ENCODE measurements at places on chromosomes 7 and 10. TPM values are rescaled to one million over a fixed set of nuclear protein-coding genes. Genes with fewer than 3 reads are reported as not detected.

SLC26A5 gene
- not detected for total RNA-seq

EPO gene
- total RNA-seq, result 0.27 TPM

CALCR gene
- total RNA-seq, result not detected

HABP2 gene
- not detected for total RNA-seq

PLEKHS1 gene
- not detected for total RNA-seq

TMEM229A gene
- 0.59 TPM for total RNA-seq

PON1 gene
- not detected for total RNA-seq

GHRHR gene
- total RNA-seq, result not detected

KIAA1549 gene
- total RNA-seq, result 34.8 TPM

GSDME gene
- total RNA-seq, result 9.8 TPM

Data from mesothelial cell of epicardium (in vitro differentiated cells).